ENCODE measurements at places on chromosomes 5 and 9. TPM values are rescaled to one million over a fixed set of nuclear protein-coding genes. Genes with fewer than 3 reads are reported as not detected.

LCN1 gene
- polyA plus RNA-seq = not detected

- no peak overlapping the region for H3K4me3 ChIP-seq
- H3K27ac ChIP-seq = no peak overlapping the region
- no peaks in the 10 kb centered on the region for H3K36me3 ChIP-seq
- peaks cover 3% of the 10 kb centered on the region for H3K4me1 ChIP-seq
- no peaks in the 10 kb centered on the region for H3K27me3 ChIP-seq
These were observed 53.9 kb upstream of the ZNF354A start for GRCh38 chr5:178784391-178784790.

FOXD4L5 gene
- polyA plus RNA-seq = not detected

- H3K27me3 ChIP-seq = no peaks in the 10 kb centered on the region
- no peaks in the 10 kb centered on the region for H3K36me3 ChIP-seq
- no peak overlapping the region for H3K27ac ChIP-seq
- H3K4me1 ChIP-seq = peaks cover 16% of the 10 kb centered on the region
These were observed 2.2 kb downstream of the GRK6 start for GRCh38 chr5:177428574-177429217.

- no peaks in the 10 kb centered on the region for H3K4me1 ChIP-seq
- H3K4me3 ChIP-seq = no peak overlapping the region
- no peaks in the 10 kb centered on the region for H3K36me3 ChIP-seq
- H3K27ac ChIP-seq = no peak overlapping the region
- DNase-seq = no peak
These were observed 13.5 kb downstream of the TMC1 start for GRCh38 chr9:72534931-72535330.

Measured in kidney (tissue), 22 donors.